ENCODE measurements at places on chromosomes 5 and 9. TPM values are rescaled to one million over a fixed set of nuclear protein-coding genes. Genes with fewer than 3 reads are reported as not detected.

DNA sequence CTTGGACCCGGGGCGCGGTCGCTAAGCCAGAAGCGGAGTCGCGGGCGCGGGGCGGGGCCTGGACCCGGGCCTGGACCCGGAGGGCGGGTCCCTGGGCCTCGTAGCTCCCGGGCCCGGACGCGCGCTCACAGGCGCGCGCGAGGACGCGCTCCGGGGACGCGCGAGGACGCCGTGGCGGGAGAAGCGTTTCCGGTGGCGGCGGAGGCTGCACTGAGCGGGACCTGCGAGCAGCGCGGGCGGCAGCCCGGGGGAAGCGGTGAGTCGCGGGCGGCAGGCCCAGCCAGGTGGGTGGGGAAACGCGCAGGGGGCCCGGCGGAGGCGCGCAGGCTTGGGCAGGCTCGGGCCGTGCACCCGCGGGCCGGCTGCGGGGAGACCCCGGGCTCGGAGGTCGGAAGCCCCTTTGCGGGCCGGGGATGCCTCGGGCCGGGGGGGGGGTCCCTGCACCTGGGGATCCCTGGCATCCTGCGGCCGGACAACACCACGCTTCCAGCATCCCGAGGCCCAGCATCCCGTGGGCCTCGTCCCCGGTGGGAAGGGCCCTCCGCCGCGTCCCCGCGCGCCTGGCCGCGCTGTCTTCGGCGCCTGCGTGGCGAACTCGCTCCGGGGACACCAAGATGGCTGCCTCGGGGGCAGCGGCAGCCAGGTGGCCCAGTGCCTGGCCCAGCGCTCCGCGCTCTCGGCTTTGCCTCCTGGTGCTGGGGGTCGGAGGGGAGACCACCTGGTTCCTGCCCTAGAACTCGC, at the start of gene SFXN1:
Gene SFXN1 (plus strand): TSS at position 177 of the 741 bp plus-strand sequence. CDS start 13,544 bp downstream, outside the sequence.
- DNase-seq = peak; percentile 74

DNA sequence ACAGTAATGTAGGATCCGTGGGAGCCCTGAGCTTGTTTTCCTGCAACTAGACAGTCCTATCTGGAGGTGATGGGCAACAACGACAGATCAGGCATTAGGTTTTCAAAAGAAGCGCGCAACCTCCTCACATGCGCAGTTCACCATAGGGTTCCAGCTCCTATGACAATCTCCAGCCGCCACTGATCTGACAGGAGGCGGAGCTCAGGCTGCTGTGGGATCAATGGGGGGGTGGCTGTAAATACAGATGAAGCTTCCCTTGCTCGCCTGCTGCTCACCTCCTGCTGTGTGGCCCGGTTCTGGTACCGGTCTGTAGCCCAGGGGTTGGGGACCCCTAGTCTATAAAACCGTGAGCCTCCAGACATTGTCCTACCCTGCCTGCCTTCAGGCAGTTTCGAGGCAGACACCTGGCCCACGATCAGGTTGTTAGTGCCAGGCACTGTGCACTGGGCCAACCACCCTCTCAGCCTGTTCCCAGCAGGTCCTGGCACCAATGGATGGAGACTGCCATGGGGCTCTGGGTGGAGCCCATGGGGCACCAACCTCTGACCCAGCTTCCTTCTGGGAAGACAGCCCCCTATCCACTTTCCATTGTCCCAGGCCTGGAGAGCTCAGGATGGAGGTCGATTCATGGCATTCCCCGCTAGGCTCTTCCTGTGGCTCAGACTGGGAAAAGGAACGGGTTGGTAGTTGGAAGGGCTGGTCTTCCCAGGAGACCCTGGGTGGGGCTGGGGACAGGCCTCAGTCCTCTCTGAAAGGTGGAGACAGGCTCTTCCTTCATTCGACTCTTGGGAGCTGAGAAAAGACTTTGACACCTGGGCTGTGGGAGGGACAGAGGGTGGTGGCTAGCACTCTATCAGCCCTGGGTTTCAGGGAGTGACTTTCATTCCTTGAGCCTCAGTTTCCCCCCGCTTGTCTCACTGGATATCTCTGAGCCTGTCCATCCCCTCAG, 1.7 kb downstream of the ENDOG start:
- DNase-seq = no peak

DNA sequence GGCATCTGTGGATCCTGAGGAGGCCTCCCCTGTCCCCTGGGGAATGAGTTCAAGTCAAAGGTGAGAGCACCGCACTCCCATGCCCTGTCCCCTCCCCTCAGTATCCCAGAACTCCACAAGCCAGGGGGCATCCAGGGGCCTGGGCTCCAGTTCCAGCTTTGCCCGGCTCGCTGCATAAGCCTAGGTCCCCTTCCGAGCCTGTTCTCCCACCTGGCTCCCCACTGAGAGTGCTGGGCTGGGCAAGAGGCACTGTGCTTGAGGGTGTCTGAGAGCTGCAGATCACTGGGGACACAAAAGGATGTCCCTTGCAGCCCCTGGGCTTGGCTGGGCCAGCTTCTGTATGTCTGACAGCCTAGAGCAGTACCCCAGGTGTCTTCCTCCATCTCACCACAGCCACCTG, 4.6 kb downstream of the DOK3 start:
- no peak for DNase-seq

DNA sequence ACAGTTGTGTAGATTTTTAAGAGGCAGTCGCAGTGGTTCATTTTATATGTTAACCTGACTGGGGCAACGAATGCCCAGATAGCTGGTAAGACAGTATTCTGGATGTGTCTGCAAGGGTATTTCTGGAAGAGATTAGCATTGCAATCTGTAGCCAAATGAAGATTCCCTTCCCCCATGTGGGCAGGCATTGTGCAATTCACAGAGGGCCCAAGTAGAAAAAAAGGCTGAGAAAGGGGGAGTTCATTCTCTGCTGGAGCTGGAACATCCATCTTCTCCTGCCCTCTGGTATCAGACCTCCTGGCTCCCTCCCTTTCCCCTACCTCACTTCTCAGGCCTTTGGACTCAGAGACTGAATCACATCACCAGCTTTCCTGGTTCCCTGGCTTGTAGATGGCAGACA, 70.6 kb downstream of the TENT4A start:
- no peak for DNase-seq

DNA sequence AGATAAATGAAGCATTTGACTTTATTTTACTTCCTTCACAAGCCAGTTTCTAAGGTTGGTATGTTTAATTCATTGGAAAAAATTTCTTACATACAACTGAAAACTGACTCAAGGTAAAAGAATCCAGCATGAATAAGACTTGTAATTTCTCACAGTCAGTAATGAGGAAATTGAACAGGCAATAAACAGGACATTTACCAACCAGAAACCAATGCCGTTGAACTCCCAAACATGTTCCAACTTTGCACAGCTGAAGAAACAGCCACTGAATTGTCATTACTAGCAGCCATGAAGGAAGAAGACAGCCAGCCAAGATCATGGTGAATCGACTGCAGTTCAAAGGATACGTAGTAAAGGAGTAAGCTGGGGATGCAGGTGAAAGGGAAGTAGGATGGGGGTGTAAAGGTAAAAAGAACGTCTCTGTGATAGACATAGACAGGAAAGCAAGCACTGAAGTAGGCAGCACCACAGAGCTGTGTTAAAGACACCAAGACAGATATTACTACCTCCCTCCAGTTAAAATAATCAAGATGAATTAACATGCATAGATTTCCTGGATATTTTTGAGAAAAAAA, 21.3 kb upstream of the SLC12A2 start:
- DNase-seq = no peak

- DNase-seq = no peak
These were observed 44.0 kb upstream of the RNU6ATAC start for GRCh38 chr9:134208310-134208841.

- DNase-seq = no peak
These were observed 144.5 kb upstream of the NUDT12 start for GRCh38 chr5:103706939-103707682.

DNA sequence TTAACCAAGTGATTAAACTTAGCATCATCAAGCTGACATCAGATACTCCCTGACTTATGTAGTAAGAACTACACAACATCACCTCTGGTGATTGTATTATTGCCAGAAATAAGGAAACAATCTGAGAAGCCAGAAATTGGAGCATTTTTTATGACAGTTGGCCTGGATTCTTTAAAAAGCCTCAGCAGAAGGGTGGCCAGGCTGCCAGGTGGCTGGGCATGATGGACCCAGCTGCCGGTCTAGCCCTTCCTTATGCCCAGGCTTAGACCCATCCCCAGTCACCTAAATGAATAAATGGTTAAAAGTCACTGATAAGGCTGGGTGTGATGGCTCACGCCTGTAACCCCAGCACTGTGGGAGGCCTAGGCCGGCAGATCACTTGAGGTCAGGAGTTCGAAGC, 12.8 kb downstream of the OR1K1 start:
- no peak for DNase-seq

- DNase-seq = no peak
These were observed 60.1 kb downstream of the VCAN start for GRCh38 chr5:83531661-83532060.

DNA sequence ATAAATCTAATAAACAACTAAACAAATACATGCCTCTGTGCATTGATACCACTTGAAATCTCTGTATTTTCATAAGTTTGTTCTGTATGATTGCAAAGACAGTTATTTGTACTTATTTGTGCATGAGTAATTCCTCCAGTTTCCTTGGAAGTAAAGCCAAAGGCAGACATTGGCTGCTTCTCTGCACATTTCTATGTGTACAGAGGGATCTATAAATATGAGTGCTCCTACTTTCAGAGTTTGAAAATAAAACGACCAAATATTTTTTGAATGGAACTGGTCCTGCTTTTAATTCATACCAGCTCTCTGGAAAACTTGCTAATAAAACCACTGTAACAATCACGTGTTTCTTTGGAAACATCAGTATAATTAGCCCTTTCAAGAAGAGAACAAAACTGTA, 306.5 kb downstream of the MAN2A1 start:
- DNase-seq = no peak

- DNase-seq = no peak
These were observed 73.4 kb upstream of the CDH12 start for GRCh38 chr5:22926574-22926973.

GRCh38 chr5:56056875-56057274, 62.1 kb upstream of the IL6ST start:
- no peak for DNase-seq

- DNase-seq = no peak
These were observed 8.6 kb downstream of the RAPGEF1 start for GRCh38 chr9:131731237-131731636.

DNA sequence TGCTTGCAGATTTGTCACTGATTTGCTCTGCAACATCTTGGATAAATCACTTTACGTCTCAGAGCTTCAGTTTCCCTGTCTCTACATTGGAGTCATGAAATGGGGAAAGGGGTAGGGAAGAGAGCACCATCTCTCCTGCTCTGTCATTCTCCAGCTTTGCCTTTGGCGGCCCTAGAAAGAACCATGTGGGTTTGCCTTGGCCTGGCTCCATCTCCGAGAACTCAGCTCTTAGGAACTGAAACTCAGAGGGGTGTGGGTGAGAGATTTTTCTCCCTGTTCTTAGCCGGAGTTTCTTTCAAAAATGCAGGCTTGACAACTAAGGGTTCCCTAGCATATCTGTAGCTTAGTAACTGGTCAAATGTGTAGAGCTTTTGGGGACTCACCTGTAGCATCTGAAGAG, 123.5 kb downstream of the SMARCA2 start:
- DNase-seq = no peak

- DNase-seq = no peak
These were observed 95.6 kb downstream of the ARSB start for GRCh38 chr5:78889369-78890140.

- DNase-seq = no peak
These were observed 637 bp downstream of the CBY3 start for GRCh38 chr5:179680014-179680779.

DNA sequence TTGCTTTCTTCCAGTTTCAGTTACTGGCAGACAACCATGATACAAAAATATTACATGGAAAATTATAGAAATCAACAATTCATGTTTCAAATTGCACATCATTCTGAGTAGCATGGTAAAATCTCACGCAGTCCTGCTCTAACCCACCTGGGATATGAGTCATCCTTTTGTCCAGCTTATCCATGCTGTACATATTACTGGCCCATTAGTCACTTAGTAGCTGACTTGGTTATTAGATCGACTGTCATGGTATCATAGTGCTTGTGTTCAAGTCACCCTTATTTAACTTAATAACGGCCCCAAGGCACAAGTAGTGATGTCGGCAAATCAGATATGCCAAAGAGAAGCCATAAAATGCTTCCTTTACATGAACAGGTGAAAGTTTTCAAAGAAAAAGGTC, 41.2 kb downstream of the NADK2 start:
- DNase-seq = no peak

DNA sequence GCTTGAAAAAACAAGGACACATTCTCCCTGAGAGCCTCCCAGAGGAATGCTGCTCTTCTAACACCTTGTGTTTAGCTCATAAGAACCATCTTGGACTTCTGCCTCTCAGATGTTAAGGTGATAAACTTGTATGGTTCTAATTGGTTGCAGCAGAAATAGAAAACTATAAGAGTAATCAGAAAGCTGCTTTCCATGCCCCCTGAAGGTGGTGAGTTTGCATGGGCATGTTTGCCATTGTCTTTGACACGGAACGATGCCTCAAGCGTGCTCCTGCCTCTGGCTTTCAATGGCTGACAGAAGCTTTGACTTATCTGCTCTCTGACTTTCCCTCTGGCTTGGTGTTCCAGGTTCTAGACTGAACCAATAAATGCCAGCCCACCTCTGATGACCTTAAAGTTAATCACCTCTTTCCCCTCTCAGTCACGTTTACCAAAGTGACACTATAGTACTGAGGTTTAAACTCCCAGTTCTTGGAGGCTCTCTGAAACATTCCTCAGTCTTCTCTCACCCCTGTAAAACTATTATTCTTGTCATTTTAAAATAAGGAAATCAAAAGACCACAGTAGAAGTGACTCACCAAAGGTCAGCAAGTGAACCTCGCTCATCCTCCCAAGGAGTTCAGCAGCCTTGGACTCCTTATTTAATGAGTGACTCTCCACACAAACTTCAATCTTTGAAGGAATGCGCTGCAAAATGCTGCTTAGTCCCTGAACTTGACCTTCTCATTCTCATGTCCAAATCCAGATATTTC, 103.6 kb downstream of the PIK3R1 start:
- DNase-seq = no peak

- DNase-seq = no peak
These were observed 117.3 kb upstream of the PPP2R2B start for GRCh38 chr5:146995878-146996277.

DNA sequence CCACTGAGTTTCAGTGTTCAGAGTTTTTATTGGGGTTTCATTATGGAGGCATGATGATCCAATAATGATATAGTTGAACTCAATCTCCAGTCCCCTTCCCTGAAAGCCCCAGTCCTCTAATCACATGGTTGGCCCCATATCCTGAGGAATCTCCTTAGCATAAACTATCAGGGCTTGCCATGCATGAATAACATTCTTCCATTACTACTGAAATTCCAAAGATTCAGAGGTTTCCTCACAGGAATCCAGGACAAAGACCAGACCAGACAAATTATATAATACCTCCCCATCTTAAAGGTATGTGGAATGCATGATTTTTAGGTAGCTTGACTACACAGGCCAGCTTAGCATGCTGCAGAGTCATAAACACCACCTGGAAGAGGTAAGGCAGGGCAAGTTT, 15.5 kb upstream of the LRRTM2 start:
- no peak for DNase-seq

DND1 gene
- total RNA-seq = 2.7 TPM

ZBTB43 gene
- 22.0 TPM for total RNA-seq

COL5A1 gene
- total RNA-seq = 64.7 TPM

ADAMTS2 gene
- total RNA-seq = 13.3 TPM

TAF11L10 gene
- not detected for total RNA-seq

RLN2 gene
- 0.55 TPM for total RNA-seq

REEP2 gene
- 7.0 TPM for total RNA-seq

MYO10 gene
- 19.7 TPM for total RNA-seq

SELENOP gene
- 87.8 TPM for total RNA-seq

IL17B gene
- total RNA-seq = not detected

IFNA21 gene
- total RNA-seq = not detected

LRRC19 gene
- total RNA-seq = not detected

Data from ureter (tissue), 1 donor.